ENCODE measurements at places on chromosomes 2 and 18.
A peak's percentile ranks its signal among the peaks of the same experiment; 100 is the strongest.

- DNase-seq, result no peak
Measured at GRCh38 chr2:5686536-5686935, 5.6 kb upstream of the SOX11 start.

GRCh38 chr2:26635401-26635800 lies 5.8 kb downstream of the CIB4 start:
- no peak for DNase-seq

DNA sequence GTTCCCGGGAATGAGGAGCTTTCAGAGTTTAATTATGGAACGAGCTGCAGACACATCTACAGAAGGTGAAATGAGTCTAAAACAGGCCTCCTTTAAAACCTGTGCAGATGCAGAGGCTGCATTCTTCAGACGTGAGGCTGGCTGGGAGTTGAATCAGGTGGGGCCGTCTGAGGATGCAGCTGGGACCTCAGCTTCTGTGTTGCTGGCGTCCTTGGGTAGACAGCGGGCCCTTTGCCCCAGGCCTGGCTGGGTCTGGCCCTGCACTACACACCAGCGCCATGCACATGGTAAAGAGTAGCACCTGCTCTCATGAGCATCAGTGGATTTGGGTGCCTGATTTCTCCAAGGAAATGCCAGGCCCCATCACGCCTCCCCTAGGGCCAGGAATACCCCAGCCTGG lies 67.3 kb downstream of the TMEM18 start:
- no peak for DNase-seq

- peak; percentile 89 for DNase-seq
Measured at GRCh38 chr2:27628767-27629709, at the start of the genes CCDC121 and GPN1. TSS of gene CCDC121 (minus strand) at chr2:27629012. CDS start at chr2:27627799, 1,213 bp downstream. TSS of gene GPN1 (plus strand) at chr2:27629050. CDS start at chr2:27629059, 9 bp downstream.

GRCh38 chr2:44954447-44954888 lies 13.0 kb downstream of the SIX3 start:
- no peak for DNase-seq

GRCh38 chr2:177127821-177128220 lies 84.8 kb upstream of the HNRNPA3 start:
- no peak for DNase-seq

GRCh38 chr18:36829362-36830157 lies 633 bp downstream of the KIAA1328 start:
- DNase-seq, result no peak

DNA sequence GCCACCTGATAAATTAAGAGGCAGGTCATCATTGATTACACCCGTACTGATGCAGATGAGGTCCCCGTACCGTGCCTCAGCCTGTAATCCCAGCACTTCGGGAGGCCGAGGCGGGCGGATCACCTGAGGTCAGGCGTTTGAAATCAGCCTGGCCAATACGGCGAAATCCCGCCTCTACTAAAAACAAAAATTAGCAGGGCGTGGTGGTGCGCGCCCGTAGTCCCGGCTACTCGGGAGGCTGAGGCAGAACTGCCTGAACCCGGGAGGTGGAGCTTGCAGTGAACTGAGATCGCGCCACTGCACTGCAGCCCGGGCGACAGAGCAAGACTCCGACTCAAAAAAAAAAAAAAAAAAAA lies 683 bp upstream of the ENOSF1 start:
- DNase-seq, result no peak

- DNase-seq, result no peak
Measured at GRCh38 chr2:11738589-11739436, 7.6 kb upstream of the LPIN1 start.

DNA sequence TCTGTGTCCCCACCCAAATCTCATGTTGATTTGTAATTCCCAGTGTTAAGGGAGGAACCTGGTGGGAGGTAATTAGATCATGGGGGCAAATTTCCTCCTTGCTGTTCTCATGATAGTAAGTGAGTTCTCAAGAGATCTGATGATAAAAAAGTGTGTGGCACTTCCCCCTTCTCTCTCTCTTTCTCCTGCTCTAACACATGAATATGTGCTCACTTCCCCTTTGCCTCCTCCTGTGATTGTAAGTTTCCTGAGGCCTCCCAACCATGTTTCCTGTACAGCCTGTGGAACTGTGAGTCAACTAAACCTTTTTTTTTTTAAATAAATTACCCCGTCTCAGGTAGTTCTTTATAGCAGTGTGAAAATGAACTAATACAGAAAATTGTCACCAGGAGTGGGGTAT lies 380.0 kb downstream of the MEIS1 start:
- DNase-seq, result no peak

DNA sequence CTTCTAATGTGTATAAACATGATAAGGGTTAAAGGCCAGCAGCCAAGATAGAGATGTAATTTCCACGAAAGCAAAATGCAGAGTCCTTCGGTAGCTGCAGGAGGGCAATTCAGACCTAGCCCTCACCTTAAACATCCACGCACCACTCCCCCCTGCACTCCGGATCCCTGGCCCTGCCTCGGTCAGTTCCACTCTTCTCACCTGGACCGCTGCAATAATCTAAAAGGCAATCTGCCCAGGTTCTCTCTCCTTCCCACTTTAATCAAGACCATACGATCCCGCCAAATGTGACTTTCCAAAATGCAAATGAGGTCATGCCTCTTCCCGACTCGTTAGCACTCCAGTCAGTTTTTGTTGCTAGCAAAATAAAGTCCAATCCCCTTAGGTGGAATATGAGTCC lies 485.2 kb downstream of the EIPR1 start:
- DNase-seq, result no peak

DNA sequence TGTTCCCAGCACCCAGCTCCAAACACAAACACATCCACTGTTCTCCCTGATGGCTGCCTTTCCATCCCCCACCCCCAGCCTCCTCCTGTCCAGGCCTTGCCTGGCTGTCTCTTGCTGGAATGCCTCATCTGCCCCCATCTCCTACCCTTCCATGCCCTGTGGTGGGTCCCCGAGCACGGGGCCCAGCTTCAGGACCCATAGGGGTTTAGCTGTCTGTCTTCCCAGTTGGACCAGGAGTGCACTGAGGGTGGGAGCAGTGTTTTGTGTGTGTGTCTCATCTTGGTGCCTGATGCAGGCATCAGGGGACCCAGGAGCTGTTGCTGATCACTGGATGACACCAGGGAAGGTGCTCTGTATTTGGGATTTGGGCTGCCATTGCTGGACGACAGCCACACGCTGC lies 34.5 kb downstream of the GLI2 start:
- no peak for DNase-seq

- no peak for DNase-seq
Measured at GRCh38 chr18:21672521-21673267, 31.9 kb downstream of the ABHD3 start.

DNA sequence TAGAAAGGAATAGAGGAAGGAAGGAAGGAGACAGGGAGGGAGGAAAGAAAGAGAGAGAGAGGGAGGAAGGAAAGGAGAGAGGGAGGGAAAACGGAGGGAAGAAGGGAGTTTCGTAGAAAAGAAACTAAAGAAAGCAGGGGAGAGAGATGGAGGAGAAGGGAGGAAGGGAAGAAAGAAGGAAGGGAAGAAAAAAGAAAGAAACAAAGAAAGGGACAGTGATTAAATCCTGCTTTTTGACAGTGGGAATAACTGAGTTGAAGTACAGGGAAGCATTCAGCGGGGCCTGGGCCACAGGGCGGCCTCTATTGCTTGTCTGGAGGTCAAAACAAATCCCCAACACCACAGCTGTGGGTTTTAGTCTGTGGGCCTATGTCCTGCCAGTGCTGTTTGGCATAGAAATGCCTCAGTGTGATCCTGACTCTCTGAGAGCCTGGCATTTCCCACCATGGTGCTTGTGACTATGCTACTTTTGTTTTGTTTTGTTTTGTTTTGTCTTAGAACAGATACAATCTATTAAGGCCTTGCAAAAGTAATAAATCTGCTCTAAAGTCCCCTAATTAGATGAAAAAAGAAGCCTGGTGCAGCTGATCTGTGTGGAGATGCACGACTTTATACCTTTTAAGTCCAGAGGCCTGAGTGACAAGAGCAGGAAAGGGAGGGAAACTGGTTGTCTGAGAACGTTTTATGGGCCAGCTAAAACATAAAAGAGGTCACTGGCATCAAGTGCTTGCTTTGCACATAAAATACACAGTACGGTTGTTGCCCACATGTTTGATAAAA lies 40.0 kb downstream of the IL1RL2 start:
- DNase-seq, result no peak

DNA sequence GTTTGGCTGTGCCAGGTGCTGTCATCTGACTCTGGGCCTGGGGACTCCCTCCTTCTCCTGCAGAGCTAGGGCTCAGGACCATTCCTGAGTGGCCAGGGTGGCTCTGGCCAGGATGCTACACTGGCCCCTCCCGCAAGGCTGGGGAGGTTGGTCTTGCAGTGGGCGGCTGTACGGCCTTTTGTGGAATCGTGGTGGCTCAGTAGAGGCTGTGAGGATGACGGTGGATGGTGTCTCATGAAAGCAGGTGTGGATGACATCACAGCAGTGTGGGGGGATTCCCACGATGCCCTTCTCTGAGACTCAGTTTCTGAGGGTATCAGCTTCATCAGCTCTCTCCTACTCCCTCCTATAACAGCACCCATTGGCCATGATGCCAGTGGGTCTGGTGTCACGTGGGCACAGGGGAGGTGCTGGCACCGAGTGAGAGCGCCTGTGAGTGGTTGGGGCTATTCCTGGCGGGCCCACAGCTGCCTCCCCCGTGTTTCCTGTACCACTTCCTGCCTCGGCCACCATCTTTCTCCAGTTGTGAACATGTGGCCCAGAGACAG lies 144.2 kb upstream of the HDAC4 start:
- no peak for DNase-seq

DNA sequence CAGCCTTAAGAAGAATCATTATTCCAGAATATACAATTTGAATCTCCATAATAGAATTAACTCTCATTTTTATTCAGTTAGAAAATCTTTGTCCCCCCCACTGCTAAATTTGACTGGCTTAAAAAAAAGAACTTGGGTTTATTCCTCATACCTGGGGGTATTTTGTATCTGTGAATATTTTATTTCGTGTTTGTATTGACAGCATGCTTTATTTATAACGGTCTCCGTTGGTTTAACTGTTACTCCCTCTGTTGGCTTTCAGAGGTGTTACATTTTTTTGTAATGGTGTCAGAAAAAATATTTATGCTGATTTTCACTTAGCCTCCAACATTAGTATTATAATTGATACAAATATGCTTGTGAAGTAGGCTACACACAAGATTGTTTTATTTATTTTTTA lies 109.1 kb downstream of the HAUS1 start:
- peak; percentile 58 for DNase-seq

- DNase-seq, result no peak
Measured at GRCh38 chr2:232835687-232836208, 34.3 kb upstream of the SNORC start.

GRCh38 chr2:114170070-114170469 lies 272.4 kb upstream of the DPP10 start:
- DNase-seq, result no peak

DNA sequence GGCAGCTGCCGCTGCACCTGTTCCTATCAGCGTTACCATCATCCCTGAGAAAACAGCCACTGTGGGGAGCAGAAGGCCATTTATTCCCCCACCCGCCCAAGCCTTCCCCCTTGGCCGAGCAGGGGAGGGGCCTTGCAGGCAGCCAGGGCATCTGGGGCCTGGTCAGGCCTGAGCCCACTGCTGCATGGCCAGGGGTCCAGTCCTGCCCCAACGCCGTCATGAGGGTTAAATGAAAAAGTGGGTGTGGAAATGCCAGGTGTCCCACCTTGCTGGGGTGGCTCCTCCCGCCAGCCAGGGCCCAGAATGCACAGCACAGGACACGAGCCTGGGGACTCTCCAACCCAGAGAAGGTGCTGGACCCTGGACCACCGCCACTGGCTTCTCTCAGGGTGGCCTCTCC lies 14.2 kb downstream of the ANO7 start:
- DNase-seq, result no peak

DNA sequence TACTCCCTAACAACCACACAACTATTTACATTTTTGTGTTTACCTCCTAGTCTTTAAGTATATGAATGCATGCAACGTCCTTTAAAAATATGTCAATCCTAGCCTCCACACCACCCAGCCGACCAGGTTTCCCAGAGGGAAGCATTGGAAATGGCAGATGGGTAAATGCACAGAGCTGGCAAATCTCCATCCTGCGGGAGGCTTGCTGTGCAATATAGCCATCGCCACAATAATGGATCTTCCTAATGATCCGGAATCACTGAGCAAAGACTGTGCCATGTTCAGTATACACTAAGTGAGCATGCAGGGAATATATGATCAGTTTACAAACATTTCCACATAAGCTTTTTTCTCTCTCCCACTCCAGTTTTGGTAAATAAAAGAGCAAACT lies 131.8 kb downstream of the NEDD4L start:
- no peak for DNase-seq

DNA sequence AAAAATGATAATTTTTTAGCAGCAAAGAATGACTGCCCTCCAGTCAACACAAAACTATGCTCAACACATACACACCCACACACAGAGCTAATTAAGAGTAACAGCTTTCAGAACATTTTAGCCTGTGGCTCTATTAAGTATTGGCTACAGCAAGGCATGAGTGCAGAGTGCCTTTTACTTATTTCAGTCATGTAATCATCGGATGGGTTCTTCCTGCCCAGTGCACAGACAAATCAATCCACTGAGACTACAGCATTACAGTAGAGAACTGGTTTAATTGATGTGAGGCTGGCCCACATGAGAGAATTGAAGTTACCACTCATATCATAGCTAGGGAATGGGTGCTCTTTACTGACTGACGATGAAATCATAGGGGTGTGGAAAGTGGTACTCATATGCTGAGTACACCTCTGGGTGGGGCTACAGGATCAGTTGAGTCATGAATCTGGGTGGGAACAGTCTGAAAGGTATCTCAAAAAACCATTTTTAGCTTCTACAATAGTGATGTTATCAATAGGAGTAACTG lies 241.0 kb downstream of the FSIP2 start:
- DNase-seq, result no peak

- DNase-seq, result no peak
Measured at GRCh38 chr18:65547046-65547445, 203.8 kb upstream of the CDH7 start.

DNA sequence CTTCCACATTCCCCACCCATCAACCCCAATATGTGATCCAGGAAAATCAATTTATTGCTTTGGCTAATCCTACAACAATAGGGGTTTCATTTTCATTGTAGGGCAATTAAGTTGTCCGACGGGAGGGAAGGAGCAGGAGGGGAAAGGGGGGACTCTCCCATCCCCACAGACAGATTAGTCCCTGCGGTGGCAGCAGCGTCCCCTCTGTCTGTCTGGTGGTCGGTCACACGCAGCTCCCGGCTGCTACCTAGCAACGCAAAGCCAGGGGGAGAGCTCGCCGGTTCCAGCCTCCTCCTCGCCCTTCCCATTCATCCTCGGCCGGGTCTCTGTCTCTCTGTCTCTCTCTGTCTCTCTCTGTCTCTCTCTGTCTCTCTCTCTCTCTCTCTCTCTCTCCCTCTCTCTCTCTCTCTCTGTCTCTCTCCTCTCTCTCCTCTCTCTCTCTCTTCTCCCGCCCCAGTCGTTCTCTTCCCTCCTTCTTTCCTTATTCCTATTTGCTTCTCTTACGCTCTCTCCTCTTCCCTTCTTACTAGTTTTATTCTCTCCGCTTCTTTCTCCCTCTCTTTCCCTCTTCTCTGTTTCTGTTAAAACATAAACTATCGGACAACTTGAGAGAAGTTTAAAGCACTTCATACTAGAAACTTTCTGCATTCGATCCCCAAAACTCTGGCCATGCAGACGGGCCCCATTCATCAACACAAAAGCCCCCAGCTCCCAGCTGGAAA lies 1.2 kb downstream of the LRP2 start:
- DNase-seq, result no peak

- no peak for DNase-seq
Measured at GRCh38 chr2:111054791-111055691, 65.7 kb upstream of the BCL2L11 start.

- DNase-seq, result no peak
Measured at GRCh38 chr2:64463781-64464180, 9.8 kb downstream of the LGALSL start.
